Activated CD8-positive, alpha-beta memory T cell treated with anti-CD3 and anti-CD28 coated beads for 1 hour (primary cell): ENCODE measurements at places on chromosomes 12 and 14.

DNA sequence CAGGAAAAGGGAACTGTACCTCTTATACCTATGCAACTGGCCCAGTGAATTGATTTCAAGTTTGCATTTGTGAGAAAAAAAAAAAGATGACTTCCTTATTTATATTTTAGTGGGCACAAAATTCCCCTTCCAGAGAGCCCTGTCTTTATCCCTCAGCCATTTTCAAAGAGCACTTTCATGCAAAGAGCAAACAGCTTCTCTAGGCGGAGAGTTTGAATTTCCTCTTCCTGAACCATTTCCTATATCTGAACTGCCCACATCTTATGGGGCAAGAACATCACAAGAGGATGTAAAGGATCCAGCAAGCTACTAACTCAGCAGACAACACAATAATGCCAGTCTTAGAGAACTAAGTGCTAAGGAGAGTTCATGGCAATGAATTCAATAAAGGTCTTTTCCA lies 22.3 kb upstream of the PLXNC1 start:
- no peak for DNase-seq

DNA sequence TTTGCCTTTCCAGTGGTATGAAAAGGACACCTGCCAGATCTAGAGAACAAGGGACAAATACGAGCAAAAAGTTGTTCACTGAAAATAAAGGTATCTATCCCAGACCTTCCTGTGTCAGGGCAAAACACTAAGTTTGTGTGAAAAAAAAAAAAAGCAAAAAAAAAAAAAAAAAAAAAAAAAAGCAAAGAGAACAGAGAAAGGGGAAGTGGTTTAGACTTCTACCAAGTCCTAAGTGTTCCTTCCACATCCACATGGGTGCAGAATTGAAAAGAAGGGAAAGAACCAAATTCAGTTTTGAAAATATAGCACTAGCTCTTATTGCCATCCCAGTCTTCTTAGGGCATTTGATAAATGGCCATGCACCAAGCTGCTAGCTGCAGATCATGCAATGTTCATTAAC lies 41.7 kb downstream of the ZCRB1 start:
- no peak for DNase-seq

- DNase-seq = no peak
Observed at GRCh38 chr14:52954346-52955214, 3.7 kb upstream of the FERMT2 start.

- no peak for DNase-seq
Observed at GRCh38 chr12:16880864-16881285, 274.9 kb upstream of the LMO3 start.

DNA sequence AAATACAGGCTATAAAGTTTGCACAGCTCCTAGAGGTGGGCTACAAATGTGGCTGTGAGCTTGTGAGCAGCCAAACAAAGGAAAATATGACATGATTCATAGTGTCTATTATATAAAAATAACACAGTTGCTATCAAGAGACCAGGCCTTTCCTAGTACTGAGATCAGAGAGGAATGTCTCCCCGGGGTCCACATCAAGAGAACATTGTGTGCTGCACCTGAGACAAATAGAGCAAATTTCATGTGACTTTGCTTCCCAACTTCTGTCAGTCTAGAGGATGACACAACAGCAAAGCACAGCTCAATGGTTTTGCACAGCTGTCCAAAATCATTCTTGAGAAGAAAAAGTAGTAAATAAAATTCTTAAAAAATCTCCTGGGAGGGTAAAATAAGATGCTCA lies 297.5 kb upstream of the PRKD1 start:
- no peak for DNase-seq

- peak; percentile 8 for DNase-seq
Observed at GRCh38 chr12:5003025-5003666, 40.5 kb upstream of the KCNA5 start.

GRCh38 chr12:87160848-87161601 lies 868.2 kb downstream of the C12orf50 start:
- no peak for DNase-seq

GRCh38 chr12:47396902-47397663 lies 308.7 kb downstream of the RPAP3 start:
- DNase-seq = no peak

- DNase-seq = no peak
Observed at GRCh38 chr12:52175371-52176350, 16.2 kb downstream of the KRT80 start.

- no peak for DNase-seq
Observed at GRCh38 chr12:32419520-32419960, 20.2 kb downstream of the FGD4 start.

GRCh38 chr14:100605230-100605629 lies 18.0 kb upstream of the BEGAIN start:
- no peak for DNase-seq

- no peak for DNase-seq
Observed at GRCh38 chr12:10191865-10192264, 13.0 kb downstream of the TMEM52B start.

DNA sequence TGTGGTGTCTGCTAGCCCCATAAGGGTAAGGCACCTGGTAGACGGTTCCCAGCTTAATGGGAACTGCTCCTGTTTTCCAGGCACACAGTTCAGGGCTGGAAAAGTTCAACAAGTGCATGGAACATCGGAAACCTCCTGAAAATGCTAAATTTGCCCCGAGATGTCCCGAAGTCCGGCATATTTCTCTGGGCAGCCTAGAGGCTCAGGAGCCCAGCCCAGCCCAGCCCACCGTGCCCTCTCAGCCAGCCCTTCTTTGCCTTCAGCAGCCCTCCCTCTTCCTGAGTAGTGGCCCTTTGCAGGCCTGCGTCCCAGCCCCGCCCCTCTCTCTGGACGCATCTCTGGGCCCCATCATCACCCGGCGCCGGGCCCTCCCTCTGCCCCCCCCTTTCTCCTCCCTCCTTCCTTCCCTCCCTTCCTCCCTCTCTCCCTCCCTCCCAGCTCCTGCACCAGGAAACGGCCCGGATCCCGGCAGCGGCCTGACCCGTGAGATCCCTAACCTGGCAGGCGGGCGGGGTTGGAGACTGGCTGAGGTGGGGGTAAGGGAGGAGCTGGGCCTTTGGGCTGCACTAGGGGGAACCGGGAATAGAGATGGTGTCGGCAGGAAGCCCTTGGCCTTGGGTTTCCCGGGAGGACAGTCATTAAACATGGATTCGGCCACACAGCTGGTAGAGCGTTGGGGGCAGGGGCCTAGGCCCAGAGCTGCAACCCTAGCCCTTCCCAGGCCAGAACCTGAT lies at the start of gene BCL2L2:
Gene BCL2L2 (plus strand): TSS at position 422 of the 734 bp plus-strand sequence. CDS start 935 bp downstream, outside the sequence.
- DNase-seq = no peak

DNA sequence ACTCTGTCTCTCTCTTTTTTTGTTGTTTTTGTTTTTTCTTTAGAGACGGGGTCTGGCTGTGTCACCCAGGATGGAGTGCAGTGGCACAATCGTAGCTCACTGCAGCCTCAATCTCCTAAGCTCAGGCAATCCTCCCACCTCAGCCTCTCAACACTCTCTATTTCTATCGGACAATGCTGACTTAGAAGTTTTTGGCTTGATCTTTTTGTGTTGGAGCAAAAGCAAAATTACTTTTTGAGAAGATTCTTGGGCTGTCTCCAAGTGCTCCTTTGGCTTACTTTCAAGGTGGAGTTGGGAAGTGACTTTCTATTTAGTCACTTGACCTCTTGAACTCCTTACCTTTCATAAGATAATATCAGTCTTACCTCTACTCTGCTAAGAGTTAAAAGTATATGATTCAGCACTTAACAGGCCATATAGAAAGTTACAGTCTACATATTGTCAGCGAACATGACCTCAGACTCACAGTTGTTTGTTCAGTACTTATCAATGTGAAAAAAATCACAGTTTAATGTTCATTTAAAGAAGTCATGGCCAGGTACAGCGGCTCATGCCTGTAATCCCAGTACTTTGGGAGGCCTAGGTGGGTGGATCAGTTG lies 15.4 kb upstream of the MIA2 start:
- no peak for DNase-seq

DNA sequence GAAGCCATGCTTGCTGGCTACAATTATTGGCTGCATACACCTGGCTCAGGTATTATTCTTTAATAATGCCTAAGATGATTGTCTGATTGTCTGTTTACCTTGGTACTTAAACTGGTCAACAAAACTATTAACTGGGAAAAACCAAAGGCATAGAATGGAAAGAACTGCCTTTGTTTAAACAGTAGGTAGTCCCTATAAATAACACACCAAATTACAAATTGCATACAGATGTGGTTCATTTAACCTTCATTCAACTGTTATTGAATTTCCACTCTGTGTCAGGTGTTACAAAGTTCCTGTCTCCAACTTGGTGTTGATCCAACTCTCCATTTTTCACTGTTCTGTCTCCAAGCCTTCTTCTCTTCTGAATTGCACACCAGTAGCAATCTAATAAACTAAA lies 79.8 kb upstream of the FSCB start:
- no peak for DNase-seq

- no peak for DNase-seq
Observed at GRCh38 chr12:71665090-71665463, 976 bp downstream of the THAP2 start.

GRCh38 chr12:2283916-2284315 lies 231.1 kb downstream of the CACNA1C start:
- DNase-seq = no peak

DNA sequence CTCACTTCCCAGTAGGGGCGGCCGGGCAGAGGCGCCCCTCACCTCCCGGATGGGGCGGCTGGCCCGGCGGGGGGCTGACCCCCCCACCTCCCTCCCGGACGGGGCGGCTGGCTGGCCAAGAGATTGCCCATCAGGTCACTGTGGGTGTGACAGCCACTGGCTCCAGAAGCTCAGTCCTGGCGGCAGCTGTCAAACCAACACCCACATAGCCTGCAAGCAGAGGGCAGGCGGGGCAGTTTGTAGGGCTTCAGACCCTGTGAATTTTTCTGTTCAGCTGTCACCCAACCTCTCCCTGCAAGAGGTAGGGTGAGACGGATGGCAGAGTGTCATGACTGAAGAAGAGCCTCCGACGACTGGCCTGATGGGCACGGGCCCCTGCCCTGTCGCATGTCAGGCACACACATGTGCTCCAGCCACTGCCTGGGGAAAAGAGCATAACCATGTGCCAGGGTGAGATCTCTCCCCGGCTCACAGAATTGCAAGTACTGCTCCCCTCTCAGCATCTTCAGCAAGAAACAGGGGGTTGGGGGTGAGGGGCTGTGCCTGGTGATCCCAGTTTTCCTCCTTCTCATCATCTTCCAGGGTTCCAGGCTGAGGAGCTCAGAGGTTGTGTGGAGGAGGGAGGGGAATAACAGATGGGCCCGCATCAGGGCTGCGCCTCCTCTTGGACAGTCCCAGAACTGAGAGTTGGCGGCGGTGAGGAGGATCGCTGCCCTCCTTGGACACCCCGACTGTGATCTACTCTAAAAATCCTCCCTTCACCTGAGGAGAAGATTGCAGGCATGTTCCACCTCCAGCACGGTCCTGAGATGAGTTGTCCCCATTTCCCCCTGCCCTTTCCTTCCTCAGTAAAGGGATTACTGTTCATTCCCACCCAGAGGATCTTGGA lies 11.2 kb upstream of the PRPH start:
- no peak for DNase-seq

- no peak for DNase-seq
Observed at GRCh38 chr12:3988519-3989217, 115.5 kb upstream of the PARP11 start.

GRCh38 chr14:32104308-32104707 lies 27.2 kb downstream of the ARHGAP5 start:
- DNase-seq = no peak

DNA sequence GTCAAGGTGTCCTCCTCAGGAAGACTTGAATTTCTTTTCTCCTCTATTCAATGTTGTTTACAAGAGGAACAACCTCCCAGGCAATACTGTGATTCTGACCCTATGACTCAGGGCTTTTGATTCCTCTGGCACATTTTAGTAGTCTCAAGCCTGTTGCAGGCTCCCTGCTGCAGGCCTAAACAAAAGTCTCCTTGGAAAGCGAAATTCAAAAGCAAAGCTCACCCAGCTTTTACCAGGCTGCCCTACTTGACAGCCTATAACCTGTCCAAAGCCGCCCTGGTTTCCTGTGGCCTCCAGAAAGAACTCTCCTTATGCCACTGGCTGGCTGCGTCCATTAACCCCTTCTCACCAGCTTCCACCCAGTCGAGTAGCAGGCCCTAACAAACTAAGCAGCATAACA lies 11.6 kb downstream of the FGD6 start:
- DNase-seq = no peak

- DNase-seq = no peak
Observed at GRCh38 chr14:104335176-104335575, 196.8 kb downstream of the KIF26A start.

GRCh38 chr12:14613718-14614117 lies 46.0 kb upstream of the PLBD1 start:
- no peak for DNase-seq

DNA sequence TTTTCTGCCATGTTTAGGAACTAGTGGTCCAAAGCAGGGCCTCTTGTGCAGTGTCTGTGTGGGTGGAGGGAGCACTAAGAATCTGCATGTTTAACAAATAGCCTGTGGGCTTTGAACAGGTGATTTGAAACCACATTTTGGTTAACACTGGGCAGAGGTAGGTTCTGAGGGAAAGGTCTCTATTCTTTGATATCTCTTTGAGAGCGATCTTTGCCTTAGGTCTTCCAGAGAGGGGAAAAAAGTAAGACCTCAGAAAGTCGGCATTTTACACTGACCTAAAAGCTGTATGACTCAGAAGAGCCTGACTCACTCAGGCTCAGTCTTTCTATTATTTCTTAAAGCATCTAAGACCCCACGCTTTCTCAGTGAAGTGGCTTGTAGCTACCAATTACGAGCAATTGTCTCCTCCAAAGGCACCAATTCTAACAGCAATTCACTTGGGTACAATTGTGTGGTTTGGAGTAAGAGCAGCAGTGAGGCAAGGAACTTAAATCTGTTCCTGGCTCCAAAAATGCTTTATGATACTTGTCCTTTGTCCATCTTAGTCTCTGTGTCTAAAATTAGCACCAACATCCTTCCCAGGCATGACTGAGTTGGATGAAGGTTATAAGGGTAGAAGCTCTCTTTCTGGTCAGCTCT lies 8.8 kb downstream of the EIF2B2 start:
- DNase-seq = no peak

- no peak for DNase-seq
Observed at GRCh38 chr12:132886529-132887477, 602 bp downstream of the CHFR start.

GRCh38 chr14:61003571-61003970 lies 22.5 kb downstream of the SLC38A6 start:
- DNase-seq = no peak

- DNase-seq = no peak
Observed at GRCh38 chr12:29561664-29562071, 64.2 kb upstream of the OVCH1 start.
